Epithelial cell of proximal tubule (primary cell): ENCODE measurements at places on chromosomes 6 and 20.

GRCh38 chr6:166343150-166343487, 774 bp upstream of the SFT2D1 start:
- no peak for DNase-seq

GRCh38 chr6:77466055-77466450, 2.8 kb upstream of the HTR1B start:
- peak; percentile 22 for DNase-seq

GRCh38 chr6:105814745-105815536, 271.2 kb upstream of the PRDM1 start:
- DNase-seq = no peak

DNA sequence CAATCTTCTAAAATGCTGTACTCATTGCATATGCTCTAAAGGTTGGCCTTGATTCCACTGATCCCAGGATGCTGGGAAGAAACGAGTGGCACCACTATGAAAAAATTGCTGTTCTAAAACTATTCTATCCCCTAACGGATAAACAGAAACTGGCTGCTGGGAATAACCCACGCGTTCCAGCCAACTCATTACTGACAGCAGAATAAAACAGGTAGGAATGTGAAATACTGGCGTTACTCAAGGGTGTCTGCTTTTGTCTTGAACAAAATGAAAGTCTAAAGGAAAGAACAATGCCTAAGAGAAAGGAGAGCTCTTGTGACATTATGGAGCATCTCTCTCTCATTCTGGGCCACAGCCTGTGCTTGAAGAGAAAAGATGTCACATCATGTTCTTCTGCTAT, 26.1 kb downstream of the GPR63 start:
- DNase-seq = no peak

DNA sequence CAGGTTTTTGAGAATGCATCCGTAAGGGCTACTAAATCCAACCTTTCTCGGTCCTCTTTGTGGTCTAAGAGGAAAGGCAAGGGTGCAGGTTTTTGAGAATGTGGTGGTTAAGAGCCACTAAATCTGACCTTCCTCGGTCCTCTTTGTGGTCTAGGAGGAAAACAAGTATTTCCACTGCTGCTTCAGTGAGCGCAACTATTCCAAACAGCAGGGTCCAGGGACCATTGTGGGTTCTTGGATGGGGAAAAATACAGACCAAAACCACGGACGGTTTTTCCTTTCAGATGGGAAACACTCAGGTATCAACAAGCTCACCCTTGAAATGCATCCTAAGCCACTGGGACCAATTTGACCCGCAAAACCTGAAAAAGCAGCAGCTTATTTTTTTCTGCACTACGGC, 21.9 kb downstream of the BTBD9 start:
- no peak for DNase-seq

- no peak for DNase-seq
These were observed 73.9 kb downstream of the PKIB start for GRCh38 chr6:122683989-122684651.

DNA sequence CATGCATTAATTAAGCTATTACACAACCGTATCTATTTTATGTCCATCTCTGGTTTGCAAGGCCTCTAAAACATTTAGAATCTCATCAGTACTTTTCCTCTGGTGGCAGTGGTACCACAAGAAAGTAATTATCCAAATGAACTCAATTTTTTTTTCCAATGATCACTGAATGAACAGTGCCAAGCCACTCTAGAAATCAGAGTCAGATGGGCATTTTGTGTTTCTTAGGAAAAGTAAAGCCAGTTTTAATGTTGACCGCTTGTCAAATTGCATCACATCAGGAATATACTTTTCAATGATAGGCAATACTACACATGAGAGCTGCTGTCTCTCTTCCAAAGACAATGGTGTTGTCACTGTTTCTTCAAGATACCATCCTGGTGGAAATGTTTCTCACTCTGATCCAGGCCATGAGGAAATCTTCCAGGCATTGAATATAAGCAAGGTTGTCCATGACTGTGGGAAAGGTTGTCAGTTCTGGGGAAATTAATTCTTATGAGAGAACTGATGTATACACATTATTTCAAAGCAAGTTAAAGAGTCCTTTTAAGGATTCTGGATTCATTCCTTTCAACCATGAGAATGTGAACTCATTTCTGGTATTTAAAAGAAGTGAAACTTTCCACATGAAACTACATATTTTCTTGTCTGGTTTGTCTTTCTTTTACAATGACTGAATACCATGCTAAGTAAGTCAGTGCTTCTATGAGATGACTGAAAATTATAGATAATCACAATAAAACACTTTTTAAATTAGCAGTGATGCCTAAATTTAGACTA, 108.8 kb upstream of the TCF21 start:
- DNase-seq = no peak

- no peak for DNase-seq
These were observed 207.7 kb upstream of the JARID2 start for GRCh38 chr6:15038013-15038791.

- DNase-seq = no peak
These were observed 593.7 kb downstream of the EPM2A start for GRCh38 chr6:145141572-145141971.

- DNase-seq = peak; percentile 47
These were observed 28.6 kb downstream of the C6orf89 start for GRCh38 chr6:36914227-36914794.

DNA sequence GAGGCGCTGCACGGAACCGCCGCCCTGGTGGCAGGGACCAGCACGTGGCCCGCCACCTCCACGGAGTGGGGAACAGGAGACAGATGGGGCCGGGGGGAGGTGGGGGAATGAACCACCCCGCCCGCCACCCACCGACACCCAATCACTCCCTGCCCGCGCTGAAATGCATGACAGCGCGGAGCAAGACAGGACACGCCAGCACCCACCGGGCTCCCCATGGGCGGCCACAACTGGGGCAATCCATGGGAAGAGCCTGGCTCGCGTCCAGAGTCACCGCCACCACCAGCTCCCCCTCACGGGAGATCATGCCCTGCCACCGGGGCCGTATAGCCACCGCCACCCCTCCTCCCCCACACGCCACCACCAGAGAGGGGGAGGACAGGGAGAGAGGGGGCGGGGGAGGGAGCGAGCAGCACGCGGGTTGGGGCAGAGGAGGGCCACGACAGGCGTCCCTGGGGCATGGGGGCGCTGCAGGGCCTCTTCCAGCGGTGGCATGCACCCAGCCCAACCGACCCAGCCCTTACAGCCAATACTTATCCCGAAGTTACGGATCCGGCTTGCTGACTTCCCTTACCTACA, 744.3 kb upstream of the DEFB115 start:
- DNase-seq = no peak

- no peak for DNase-seq
These were observed 232.4 kb upstream of the RSPO3 start for GRCh38 chr6:126886106-126886505.

DNA sequence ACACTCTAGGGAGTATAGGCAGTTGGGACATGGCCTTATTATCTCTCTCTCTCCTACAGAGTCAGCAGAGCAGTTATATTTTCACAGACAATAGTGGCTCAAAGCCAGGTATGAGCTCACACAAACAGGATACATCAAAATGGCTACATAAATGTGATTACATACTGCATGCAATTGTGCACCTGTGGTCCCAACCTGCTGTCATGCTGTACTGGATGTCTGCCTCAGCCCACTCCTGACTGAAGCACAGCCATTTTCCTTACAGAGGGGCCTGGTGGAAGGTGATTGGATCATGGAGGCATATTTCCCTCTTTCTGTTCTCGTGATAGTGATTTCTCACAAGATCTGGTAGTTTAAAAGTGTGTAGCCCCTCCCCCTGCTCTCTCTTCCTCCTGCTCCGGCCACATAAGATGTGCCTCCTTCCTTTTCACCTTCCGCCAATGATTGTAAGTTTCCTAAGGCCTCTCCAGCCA, 37.0 kb upstream of the SAMHD1 start:
- no peak for DNase-seq
